NCI-H2029 (cell line): ENCODE measurements at places on chromosomes 16 and 17.

- DNase-seq: no peak
Measured at GRCh38 chr16:88282564-88283395, 100.0 kb upstream of the ZNF469 start.

DNA sequence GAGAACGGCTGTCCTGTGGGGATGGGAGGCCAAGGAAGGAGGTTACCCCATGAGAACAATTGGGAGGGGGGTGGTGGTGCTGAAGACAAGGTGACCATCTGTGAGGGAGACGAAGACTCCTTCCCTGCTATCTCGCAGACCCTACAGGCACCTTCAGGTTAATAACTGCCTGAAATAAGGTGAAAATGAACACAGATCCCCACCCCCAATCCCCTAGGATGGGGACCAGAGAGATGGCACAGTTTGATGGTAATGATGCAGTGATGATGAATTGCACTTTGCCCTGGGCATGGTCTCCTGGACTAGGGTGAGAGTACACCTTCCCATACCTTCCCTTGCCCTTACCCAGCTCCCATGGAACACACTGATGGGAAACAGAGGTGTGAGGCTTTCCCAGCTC, 1.4 kb upstream of the NAE1 start:
- DNase-seq: no peak

DNA sequence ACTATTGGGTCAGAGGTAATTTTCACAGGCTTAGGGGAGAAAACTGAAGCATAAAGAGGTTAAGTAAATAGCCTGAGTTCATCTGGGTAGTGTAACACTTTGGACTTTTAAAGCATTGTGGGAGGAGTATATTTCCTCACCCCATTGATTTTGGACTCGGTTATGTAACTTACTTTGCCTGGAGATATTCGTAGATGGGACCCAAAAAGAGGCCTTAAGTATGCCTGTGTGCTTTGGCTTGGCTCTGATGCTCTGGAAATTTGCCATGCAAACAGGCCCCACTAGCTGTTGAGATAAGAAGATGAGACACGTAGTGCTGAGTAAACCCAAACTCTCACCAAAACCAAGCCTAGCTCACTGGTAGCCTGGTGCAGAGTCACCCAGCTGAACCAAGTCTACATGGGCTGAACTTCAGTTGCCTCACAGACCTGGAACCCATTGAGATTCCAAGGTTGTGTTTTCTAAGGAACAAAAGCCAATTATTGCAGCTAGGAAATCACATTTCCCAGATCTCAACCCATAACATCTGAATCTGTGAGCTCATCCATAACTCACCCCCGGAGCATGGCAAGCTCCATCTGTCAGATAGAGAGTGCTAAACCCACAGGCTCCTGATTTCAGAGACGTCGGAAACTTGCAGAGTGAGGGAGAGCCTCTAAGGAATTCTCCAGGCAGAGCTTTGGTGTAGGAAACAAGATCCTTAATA, 536.0 kb upstream of the C16orf82 start:
- no peak for DNase-seq

DNA sequence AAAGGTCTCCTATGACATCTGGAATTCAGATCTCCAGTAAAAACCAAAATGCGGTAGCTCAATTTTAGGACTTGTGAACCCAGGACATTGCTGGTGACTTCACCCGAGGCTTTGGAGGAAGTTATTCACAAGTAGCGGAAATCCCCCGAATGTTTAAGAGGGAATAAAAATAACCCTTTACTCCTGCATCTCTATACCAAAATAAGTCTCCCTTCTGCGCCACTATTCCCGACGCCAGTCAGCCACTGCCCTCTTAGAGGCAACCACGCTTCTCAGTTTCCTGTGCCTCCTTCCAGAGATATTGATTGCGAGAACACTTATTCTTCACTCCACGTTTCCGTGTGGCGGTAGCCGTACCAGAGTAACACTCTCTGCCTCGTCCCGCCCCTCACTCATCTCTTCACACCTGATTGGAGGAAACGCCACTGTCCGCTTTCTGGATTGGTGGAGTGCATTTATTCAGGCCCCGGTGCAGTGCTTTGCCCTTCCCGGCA, 27.4 kb downstream of the EMP2 start:
- no peak for DNase-seq

- no peak for DNase-seq
Measured at GRCh38 chr17:32123782-32124181, 18.5 kb upstream of the RHOT1 start.

- DNase-seq: no peak
Measured at GRCh38 chr17:75315541-75316243, 26.5 kb upstream of the SLC25A19 start.

DNA sequence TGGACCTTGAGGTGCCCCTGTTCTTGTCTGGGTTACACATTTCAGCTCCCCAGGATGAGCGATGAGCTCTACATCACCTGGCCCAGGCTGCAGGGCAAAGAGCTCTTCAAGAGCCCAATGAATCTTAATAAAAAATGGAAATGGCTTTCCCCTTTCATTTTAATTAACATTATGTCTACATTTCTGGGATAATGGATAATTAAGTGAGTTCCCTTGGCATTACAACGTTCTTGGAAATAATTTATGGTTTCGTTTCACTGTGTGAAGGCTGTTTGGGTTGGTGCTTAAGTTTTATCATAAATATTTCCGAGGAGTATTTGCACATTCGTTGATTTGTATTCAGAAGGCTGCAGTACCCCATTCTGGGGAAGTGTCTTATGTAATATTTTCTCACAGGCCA, 678.3 kb upstream of the EEF2KMT start:
- no peak for DNase-seq

DNA sequence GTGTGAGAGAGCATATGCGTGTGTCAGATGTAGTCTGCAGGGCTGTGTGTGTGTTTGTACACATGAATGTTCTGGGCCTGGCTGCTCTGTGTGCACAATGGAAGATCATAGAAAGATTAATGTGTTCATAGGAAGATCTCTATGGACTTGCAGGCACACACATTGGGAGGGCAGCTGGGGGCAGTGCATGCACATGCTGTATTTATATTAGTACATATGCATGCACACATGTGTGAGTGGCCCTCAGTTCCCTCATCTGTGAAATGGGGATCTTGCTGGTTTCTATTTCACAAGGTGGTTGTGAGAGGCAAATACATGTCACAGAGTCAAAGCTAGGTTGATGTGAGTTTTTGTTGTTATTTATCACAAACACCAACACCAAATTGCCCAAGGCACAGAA, 2.1 kb downstream of the CA7 start:
- no peak for DNase-seq

- no peak for DNase-seq
Measured at GRCh38 chr16:17453364-17454038, 17.3 kb downstream of the XYLT1 start.

GRCh38 chr17:27746881-27747280, 53.4 kb downstream of the NOS2 start:
- no peak for DNase-seq

DNA sequence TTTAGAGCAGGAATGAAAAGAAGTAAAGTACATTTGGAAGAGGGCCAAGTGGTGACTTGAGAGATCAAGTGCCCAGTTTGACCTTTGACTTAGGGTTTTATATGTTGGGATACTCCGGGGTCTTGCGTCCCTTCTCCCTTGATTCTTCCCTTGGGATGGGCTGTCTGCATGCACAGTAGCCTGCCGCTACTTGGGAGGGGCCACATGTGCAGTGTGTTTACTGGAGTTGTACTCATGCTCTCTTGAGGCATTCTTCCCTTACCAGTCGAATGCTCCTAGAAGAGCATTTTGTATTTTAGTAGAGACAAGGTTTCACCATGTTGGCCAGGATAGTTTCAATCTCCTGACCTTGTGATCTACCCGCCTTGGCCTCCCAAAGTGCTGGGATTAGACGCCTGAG, 23.8 kb downstream of the GDPD1 start:
- DNase-seq: no peak

DNA sequence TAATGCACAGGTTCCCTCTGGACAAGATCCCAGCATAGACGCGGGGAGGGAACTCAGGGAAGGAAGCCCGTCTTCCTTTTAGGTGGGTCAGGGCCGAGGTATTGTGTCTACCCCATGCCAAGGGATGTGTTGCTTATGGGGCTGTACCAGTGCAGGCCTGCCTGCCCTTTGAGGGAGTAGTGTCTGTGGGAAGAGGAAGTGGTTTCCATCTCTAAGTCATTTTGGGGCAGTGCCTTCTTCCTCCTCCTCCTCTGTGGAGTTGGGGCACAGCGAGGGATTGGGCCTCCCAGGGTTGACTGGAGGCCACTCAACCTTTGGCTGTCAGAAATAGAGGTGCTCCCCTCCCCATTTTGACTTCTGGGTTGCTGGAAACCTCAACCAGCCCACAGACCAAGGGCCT, 26.5 kb downstream of the GJD3 start:
- DNase-seq: no peak

DNA sequence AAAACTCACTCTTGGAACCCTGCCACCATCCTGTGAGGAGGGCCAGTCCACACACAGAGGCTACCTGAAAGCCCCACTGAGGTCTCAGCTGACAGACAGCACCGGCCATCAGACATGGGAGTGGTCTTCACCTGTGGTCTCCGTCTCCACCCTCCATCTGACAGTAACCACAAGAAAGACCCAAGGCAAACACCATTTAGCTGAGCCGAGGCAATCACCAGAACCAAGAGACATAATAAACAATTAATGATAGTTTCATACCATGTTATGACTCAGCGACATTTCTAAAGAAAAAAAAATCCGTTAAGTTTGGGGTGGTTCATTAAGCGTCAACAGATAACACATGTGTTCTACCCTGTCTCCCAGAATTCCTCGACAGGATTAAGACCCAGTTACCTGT, 6.1 kb upstream of the EVPLL start:
- DNase-seq: no peak

- DNase-seq: no peak
Measured at GRCh38 chr17:46135126-46135812, 58.0 kb downstream of the KANSL1 start.

GRCh38 chr16:21590796-21591195, 8.6 kb upstream of the METTL9 start:
- no peak for DNase-seq

- no peak for DNase-seq
Measured at GRCh38 chr16:57537581-57538234, 1.3 kb upstream of the CCDC102A start.

DNA sequence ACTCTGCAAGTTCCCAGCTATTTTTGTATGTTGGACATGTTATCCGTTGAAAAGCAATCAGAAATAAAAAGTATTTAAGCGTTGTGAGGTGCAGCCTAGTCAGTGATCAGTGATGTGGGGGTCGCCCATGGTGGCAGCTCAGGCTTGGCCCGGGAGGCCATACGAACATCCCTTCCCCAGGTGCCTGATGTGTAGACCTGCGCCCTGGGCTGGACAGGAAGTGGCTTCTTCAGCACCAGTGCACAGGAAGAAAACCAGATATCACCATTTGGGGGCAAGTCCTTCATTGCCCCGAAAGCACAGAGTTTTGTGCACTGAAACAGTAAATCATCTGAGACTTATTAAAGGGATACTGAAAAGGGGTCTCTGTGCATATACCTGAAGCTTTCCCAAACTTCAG, 98.9 kb downstream of the SOCS1 start:
- DNase-seq: no peak

- DNase-seq: no peak
Measured at GRCh38 chr17:11909348-11909747, 87.9 kb downstream of the ZNF18 start.

DNA sequence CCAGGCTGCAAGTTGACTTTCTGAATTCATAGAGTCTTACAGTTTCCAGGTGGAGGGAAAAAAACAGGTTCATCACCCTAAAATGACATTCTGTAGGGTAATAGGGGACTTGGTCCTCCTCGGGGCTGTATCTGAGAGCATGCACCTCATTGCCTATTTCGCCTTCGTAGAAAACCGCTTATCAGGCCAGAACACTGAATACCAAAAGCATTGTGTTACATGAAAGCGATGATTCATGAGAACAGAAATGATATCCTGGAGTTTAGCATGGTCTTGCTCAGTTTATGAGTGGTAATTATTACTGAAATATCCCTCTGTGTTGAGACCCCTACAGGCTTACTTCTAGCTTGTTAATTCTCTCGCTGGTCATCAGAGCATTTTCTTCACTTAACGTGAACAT, 61.4 kb upstream of the ARHGAP44 start:
- DNase-seq: no peak

DNA sequence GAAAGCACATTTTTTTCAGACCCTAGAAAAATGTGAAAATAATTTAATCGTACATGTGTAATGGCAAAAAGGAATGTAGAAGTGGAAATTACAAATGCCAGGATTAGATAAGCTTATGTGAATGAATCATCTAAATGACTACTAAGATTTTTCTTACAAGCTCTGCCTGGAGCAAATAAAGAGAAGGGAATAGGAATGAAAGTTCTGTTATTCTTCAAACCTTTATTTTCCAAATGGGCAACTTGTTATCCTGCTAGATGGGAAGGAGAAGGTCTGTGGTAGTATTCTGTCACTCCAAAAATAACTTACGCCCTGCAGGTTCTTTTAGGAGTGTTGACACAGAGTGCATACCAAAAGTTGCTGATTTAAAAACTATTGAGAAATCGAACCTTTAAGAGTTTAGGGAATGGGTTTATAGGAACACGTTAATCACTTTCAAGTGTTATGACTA, 9.7 kb downstream of the CTCF start:
- no peak for DNase-seq

DNA sequence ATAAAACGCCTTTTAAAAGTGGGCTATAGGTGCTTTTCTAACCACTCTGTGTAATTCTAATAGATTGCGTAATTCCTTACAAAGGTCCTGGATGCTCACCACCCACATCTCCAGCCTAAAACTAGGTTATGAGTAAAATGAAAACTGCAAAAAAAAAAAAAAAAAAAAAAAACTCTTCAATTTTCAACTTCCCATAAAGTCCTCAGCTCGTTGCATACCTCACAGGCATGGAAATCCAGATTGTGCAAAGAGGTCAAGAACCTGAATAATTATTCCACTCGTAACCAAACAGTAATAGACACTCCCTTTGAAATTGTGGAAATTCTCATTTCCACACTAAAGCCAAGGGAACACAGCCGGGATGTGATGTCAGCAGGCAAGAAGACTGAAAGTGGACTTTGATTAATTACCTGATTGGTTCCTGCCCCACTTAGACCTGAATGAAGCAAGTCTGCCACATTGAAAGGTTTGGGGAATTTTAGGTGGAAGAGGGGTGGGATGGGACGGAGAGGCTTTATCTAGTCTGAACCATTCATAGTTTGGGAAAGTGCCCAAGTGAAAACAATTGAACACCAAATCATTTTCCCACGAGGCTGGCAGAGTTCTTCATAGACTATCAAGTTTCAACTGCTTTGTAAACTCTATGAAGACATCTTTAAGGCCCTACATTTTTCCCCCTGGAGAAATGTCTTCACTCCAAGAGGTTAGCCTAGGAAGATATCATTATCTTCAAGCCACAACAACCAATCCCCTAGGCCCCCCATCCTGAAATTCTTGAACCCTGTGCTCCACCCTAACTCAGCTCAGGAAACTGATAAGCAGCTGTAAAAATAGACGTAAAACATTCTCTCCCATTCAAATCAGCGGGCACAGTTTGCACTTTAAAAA, 49.1 kb upstream of the TANC2 start:
- no peak for DNase-seq
